ENCODE measurements at places on chromosomes 7 and 10.

- no peak overlapping the region for H3K27ac ChIP-seq
- H3K4me1 ChIP-seq, result no peaks in the 10 kb centered on the region
- no peak for DNase-seq
- H3K36me3 ChIP-seq, result no peaks in the 10 kb centered on the region
- no peak overlapping the region for H3K4me3 ChIP-seq
These were observed 23.3 kb upstream of the RHOBTB1 start for GRCh38 chr10:60967260-60967659.

DNA sequence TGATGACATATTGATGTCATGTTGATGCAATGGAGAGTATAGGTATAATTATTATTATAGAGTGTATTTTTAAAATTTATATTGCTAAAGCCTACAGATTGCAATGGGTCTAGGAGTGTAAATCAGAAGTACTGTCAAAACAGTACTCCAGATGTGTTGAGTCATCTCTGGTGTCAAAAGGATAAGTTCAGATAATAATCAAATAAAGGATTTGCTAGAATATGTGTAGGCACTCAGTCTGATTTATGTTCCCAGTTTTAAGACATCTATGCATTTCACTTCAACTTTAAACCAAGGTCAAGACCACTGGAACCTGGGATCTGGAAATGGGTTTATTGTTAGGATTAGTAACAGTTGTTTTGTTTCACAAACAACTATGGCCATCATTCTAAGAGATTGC is 342.3 kb upstream of the BMPER start:
- no peak overlapping the region for H3K27ac ChIP-seq
- H3K4me3 ChIP-seq, result no peak overlapping the region
- H3K36me3 ChIP-seq, result no peaks in the 10 kb centered on the region
- DNase-seq, result no peak
- H3K4me1 ChIP-seq, result no peaks in the 10 kb centered on the region

- H3K4me3 ChIP-seq, result no peak overlapping the region
- no peak for DNase-seq
- H3K27me3 ChIP-seq, result no peaks in the 10 kb centered on the region
- no peaks in the 10 kb centered on the region for H3K4me1 ChIP-seq
- no peak overlapping the region for H3K27ac ChIP-seq
- no peaks in the 10 kb centered on the region for H3K36me3 ChIP-seq
These were observed 91.3 kb upstream of the TMEM106B start for GRCh38 chr7:12119620-12120303.

GRCh38 chr10:80051993-80052392 is 26.5 kb upstream of the TMEM254 start:
- DNase-seq, result no peak
- no peak overlapping the region for H3K4me3 ChIP-seq
- H3K36me3 ChIP-seq, result no peaks in the 10 kb centered on the region

GRCh38 chr7:47601881-47602249 is 20.0 kb upstream of the TNS3 start:
- no peak overlapping the region for H3K27ac ChIP-seq
- no peaks in the 10 kb centered on the region for H3K36me3 ChIP-seq
- DNase-seq, result no peak
- no peak overlapping the region for H3K4me3 ChIP-seq

DNA sequence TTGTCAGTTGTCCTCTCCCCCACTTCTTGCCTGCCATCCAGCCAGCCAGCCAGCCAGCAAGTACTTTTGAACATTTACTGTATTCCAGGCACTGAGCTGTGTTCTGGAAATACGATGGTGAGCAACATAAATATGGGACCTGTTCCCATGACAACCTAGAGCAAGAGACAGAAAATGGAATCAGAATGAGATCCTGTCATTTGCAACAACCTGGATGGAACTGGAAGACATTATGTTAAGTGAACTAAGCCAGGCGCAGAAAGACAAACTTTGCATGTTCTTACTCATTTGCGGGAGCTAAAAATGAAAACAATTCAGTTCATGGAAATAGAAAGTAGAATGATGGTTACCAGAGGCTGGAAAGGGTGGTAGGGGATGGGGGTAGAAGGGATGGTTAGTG is 140.7 kb downstream of the ICA1 start:
- peaks cover 2% of the 10 kb centered on the region for H3K4me1 ChIP-seq
- H3K27ac ChIP-seq, result no peak overlapping the region
- no peak overlapping the region for H3K4me3 ChIP-seq
- H3K36me3 ChIP-seq, result no peaks in the 10 kb centered on the region
- DNase-seq, result no peak
- H3K27me3 ChIP-seq, result no peaks in the 10 kb centered on the region

DNA sequence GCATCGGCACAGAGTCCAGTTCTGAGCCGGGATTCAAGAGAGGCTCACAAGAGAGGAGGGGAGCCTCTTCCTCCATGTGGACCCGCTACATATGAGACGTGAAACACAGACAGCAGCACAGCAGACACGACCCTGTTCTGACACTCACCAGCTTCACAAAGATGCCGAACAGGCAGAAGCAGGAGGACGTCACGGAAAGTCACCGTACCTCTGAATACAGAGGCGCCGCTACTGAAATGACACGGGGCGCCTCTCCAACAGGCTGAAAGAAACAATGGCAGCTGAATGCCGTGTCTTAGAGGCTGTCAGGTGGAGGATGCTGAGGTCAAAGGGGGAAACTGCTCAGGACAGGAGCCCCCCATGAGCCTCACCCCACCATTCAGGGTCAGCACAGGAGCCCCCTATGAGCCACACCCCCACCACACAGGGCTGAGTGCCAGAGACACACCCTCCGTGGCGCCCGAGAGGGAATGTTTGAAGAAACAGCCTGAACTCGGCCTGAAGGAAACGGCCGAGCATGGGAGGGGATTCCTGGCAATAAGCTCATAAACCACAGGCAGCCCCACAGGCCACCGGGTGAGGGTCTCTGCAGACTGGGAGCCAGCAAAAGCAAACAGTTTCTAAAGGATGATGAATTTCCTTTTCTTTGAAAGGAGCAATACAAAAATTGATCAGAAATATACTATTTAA is 510.3 kb downstream of the PTPRN2 start:
- no peak for DNase-seq
- no peaks in the 10 kb centered on the region for H3K27me3 ChIP-seq
- H3K4me1 ChIP-seq, result no peaks in the 10 kb centered on the region
- no peak overlapping the region for H3K27ac ChIP-seq

GRCh38 chr10:97923057-97923456 is 73.4 kb downstream of the GOLGA7B start:
- no peak overlapping the region for H3K27ac ChIP-seq
- H3K27me3 ChIP-seq, result no peaks in the 10 kb centered on the region

DNA sequence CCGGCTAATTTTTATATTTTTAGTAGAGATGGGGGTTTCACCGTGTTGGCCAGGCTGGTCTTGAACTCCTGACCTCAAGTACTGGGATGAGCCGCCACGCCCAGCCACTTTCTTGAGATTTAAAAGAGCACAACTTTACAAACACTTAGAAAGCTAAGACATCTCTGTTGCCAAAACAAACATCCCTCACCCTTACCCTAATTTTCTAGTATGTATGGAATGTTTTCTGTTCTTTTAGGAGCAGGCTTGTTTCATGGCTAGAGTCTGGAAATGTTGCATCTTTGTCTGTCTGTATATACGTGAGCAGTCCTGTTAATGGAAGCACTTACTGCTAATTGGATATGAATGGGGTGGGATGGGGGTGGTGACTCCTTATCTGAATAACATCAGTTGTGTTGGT is 2.9 kb downstream of the OLAH start:
- no peak for DNase-seq
- H3K27me3 ChIP-seq, result no peaks in the 10 kb centered on the region
- H3K27ac ChIP-seq, result no peak overlapping the region
- no peaks in the 10 kb centered on the region for H3K36me3 ChIP-seq
- H3K4me1 ChIP-seq, result no peaks in the 10 kb centered on the region

DNA sequence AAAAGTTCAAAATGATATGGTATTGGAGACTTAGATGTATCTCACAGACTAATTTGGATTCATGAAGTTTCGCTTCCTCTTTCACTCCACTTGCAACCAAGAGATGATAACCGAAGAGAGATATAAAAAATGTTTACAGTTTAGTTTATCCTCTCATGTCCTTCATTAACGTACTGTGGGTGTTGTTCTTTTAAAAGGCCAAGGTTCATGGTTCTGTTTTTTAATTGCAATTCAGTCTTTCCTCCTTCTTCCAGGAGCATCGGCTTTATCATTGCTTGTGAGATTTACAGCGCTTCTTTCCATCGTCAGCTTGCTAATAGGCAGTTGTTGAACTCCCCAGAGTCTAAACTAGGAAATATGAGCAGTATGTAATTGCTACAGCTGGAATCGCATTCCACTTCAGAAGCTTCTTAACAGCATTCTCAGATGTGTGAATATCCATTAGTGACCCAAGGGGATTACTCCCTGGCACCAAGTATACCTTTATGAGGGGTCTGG is 75.9 kb upstream of the HGF start:
- no peak for DNase-seq
- no peak overlapping the region for H3K4me3 ChIP-seq
- H3K27me3 ChIP-seq, result no peaks in the 10 kb centered on the region

DNA sequence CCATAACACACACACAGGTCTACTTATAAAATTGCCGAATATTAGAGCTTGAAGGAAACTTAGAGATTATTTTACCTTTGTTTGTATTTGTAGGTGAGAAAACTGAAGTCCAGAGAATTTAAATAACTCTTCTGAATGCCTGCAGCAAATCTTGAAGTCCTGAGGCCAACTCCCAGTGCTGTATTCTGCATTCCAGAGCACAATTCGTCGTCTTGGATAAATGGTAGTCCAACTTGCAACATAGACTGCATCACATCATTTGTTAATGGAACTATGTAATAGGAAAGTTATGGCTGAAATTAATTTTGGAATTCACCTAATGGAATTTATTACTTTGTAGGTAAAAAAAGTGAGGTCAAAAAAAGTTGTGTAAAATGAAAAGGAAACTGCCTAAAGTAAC is 37.3 kb upstream of the SEMA3D start:
- H3K36me3 ChIP-seq, result no peaks in the 10 kb centered on the region
- no peak for DNase-seq
- no peaks in the 10 kb centered on the region for H3K4me1 ChIP-seq
- H3K27me3 ChIP-seq, result no peaks in the 10 kb centered on the region

DNA sequence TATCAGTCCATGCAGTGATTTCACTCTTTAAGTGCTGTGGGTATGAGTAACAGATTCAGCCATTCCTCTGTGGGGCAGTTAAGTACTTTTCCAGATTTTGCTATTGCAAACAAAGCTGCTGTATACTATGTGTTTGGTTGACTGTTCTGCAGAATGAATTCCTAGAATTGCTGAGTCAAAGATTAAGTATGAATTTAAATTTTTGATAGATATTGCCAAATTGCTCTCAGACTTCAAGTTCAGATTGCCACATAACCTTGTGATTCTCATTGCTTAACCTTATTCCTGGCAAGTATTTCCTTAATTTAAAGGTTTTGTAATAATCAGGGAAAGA is 21.6 kb upstream of the SAR1A start:
- no peak overlapping the region for H3K4me3 ChIP-seq
- peak overlapping the region; percentile 33 for H3K27ac ChIP-seq
- no peak for DNase-seq
- no peaks in the 10 kb centered on the region for H3K27me3 ChIP-seq

GRCh38 chr7:2278026-2278425 is 36.0 kb downstream of the NUDT1 start:
- no peaks in the 10 kb centered on the region for H3K36me3 ChIP-seq
- no peak overlapping the region for H3K4me3 ChIP-seq
- no peak overlapping the region for H3K27ac ChIP-seq
- no peak for DNase-seq
- H3K27me3 ChIP-seq, result no peaks in the 10 kb centered on the region
- no peaks in the 10 kb centered on the region for H3K4me1 ChIP-seq

Measured in right lobe of liver (tissue), 6 donors.